ENCODE measurements at places on chromosomes 13 and 19.
A peak's percentile ranks its signal among the peaks of the same experiment; 100 is the strongest.

DNA sequence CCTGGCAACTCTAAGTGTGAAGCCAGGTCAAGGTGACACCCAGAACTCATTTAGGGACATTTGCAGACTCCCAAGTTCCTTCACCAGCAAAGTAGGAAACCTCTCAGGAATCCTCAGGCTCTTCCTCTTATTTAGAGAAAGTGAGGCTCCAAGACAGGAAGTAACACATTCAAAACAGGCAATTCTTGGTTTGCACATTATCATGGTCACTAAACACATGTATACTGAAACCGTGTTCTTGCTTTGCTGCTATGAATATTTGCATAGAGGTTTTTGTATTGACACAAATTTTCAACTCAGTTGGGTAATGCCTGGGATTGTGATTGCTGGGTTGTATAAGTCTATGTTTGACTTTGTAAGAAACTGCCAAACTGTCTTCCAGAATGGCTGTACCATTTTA lies 13.2 kb upstream of the URI1 start:
- no peak for DNase-seq

- no peak for DNase-seq
Measured at GRCh38 chr19:18091217-18091608, 4.5 kb upstream of the IL12RB1 start.

DNA sequence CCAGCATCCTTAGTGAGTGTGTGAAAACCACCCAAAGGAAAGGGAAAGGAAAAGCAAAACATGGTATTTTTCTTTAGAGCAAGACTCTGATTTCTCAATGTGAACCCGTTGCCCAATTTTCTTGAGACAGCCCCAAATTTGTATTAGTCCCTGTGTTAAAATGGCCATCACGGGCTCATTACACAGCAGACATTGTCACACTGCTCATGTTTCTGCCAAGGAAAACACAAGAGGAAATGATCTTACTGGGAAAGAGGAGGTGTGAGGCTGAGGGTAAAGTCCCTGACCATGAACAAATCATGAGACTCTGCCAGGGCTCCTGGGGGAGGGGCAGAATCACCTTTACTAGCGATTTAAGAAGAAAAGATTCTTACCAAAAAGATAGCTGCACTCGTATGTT lies 54.4 kb downstream of the FAM124A start:
- DNase-seq: peak; percentile 38

DNA sequence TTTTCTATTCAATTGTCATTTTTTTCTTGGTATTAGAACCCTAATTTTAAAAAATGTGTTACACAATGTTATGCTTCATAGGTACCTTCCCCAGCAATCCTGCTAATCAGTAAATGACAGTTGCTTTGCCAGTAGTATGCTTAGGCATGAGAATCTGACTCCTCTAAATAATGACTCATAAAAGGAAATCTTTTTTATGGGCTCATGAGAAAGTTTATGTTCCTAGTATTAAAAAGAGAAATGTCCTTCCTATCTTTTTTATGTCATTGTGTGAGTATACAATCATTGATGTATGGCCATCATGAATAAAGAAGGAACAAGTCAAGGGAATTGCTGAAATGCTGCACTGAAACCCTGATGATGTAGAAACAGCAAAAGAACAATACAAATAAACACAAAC lies 1237.7 kb upstream of the PCDH20 start:
- peak; percentile 26 for DNase-seq

All from kidney tubule cell (primary cell).